ENCODE measurements at places on chromosomes 12 and 14. TPM values are rescaled to one million over a fixed set of nuclear protein-coding genes. Genes with fewer than 3 reads are reported as not detected.

GRCh38 chr14:77738559-77739250, 22.3 kb downstream of the SNW1 start:
- DNase-seq = no peak

DNA sequence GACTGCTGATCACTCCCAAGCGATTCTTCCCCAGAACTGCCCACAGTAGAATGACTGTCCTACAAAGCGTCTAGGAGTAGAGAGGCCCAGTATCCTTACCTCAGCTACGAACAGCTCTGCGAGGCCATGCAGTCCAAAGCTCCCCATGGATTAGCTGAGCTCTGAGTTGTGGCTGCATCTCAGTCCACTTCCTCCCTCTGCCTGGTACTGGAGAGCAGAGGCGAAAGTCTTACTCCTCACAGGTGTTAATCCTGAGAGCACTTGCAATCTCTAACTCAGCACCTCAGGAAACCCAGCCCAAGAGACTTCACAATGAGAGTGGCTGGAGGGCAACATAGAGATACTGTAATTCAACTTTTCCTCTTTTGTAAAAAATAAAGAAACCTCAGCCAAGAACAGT, 493.1 kb downstream of the BCAT1 start:
- no peak for DNase-seq

DNA sequence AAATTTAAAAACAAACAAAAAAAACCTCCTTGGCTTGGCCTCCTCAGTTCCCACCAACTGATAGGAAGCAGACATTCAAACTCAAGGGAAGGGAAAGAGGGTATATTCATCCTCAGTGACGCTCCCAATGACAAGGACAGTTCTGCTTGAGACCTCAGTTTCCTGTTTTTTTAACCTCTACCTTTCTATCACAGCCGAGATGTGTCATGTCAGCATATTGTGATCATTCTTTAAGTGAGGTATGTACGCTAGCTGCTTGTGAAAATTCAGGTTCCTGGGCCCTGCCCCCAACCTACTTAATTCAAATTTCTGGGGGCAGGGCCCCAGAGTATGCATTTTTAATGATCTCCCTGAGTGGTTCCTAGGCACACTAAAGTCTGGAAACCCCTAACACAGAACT, 611.9 kb upstream of the TBX3 start:
- DNase-seq = no peak

DNA sequence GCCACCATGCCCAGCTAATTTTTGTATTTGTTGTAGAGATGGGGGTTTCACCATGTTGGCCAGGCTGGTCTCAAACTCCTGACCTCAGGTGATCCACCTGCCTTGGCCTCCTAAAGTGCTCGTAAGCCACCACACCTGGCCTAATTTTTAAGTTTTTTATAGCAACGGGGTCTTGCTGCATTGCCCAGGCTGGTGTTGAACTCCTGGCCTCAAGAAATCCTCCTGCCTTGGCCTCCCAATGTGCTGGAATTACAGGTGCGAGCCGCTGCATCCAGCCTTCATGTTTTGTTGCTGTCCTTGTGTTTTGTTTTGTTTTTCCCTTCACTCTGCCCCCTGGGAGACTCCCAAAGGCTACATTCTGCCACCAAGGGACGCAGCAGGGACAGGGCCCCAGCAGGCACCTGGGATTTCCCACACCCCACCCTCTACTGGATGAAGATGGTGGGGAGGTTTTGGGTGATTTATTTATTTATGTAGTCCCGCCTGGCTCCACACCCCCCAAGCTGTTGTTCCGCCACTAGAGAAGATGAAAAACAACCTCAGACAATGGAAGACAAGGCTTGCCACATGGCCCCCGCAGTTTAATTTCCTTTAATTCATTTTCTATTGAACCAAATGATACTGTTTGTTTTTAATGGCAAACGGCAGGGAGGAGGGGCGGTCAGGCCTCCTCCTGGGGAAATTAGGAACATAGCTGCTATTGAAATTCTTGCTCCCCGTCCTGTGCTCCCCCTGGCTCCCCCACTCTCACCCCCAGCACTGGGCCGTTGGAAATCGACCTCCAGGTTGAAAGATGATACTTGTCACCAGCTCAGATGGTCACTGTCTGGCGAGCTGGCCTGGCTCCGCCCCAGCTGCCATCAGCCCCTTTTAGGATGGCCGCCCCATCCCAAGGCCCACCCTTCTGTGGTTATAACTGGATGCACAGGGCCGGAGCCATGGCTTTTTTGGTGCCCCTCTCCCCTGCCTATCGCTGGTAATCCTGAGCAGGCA, 70.3 kb downstream of the RNFT2 start:
- no peak for DNase-seq

The EPS8 gene
- 17.5 TPM for total RNA-seq

The TGM1 gene
- 1.1 TPM for total RNA-seq

- no peak for DNase-seq
These were observed 6.7 kb downstream of the CIT start for GRCh38 chr12:119870457-119870856.

- no peak for DNase-seq
These were observed 68.6 kb upstream of the FERMT2 start for GRCh38 chr14:53019406-53019805.

DNA sequence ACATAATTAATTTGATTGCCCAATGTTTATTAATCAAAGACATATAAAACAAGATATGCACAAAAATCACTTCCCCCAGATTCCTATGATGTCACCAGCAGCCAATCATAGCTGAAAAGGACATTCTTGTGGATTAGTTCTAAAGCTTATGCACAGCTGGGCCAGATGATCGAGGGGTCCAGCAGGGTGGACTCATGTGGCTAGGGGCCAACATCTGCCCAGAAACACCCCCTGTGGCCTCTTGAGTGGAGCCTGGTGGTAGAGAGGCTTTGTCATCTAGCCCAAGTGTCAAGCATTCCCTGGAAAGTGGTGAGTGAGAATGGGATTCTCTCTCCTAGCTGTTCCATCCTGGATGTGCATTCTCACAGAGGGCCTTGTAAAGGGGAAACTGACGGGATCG, 590.0 kb downstream of the BCL11B start:
- DNase-seq = no peak

The FAM186B gene
- total RNA-seq = 0.46 TPM

GRCh38 chr14:64707661-64708060, 3.4 kb downstream of the PLEKHG3 start:
- no peak for DNase-seq

DNA sequence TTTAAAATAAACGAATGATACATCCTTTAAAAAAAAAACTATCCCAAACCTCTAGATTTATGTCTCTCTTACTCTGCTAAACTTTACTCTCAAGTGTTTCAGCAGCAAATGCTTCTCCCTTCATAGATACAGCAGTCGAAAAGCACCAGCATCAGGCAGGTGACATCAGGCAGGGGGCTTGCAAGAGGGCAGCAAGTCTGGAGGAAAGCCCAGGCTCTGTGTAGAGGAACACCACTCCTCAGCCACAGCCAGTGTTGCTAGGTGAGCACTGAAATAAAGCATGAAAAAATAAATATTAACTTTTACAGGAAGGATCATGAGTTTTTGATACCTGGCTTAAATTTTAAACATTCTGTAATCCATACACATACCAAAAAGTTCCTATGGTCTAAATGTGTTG, 419.4 kb downstream of the GALC start:
- no peak for DNase-seq

The DDN gene
- 0.78 TPM for total RNA-seq

DNA sequence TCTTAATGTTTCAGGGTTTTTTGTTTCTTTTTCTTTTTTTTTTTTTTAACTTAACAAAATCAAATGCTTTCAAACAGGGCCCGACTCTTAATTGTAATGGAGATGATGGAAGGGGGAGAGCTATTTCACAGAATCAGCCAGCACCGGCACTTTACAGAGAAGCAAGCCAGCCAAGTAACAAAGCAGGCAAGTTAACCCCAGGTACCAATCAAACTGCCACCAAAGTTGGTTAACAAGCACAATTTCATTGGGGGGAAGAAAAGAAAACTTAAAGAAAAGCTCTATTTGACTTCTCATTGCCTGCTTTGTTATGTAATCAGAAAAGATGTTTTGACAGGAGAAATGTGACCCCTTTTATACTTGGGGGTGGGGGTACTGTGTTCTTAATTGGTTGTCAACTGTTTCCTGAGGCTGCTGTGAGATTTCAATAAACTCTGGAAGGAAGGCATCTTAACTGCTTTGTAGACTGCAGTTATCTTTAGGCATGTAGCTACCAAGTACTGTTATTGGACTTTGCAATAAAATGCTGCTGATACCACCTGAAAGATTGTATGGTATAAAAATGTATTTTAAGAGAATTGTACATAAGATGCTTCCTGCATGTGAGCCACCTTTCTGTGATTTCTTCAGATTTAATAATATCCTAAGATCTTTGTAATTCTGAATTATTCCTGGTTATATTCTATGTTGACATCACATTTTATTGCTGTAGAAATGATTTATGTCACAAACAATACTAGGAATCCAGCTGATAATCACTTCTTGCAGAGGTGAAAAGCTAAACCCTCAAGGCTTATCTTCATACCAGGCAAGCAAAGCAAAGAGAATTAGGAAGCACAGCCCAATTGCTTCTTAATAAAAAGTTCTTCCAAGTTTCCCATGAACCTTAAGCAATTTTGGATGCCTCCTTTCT, 26.9 kb downstream of the MAPKAPK5 start:
- DNase-seq = no peak

The DAO gene
- not detected for total RNA-seq

GRCh38 chr12:109346920-109347319, 780 bp upstream of the MYO1H start:
- DNase-seq = no peak

- no peak for DNase-seq
These were observed 14.4 kb upstream of the SERPINA10 start for GRCh38 chr14:94307410-94307992.

- no peak for DNase-seq
These were observed 69.4 kb upstream of the NUDT4 start for GRCh38 chr12:93308281-93308680.

- DNase-seq = no peak
These were observed 122.5 kb downstream of the SNAPC1 start for GRCh38 chr14:61884711-61885110.

The SMIM41 gene
- total RNA-seq = 0.35 TPM

The TPPP2 gene
- 0.81 TPM for total RNA-seq

DNA sequence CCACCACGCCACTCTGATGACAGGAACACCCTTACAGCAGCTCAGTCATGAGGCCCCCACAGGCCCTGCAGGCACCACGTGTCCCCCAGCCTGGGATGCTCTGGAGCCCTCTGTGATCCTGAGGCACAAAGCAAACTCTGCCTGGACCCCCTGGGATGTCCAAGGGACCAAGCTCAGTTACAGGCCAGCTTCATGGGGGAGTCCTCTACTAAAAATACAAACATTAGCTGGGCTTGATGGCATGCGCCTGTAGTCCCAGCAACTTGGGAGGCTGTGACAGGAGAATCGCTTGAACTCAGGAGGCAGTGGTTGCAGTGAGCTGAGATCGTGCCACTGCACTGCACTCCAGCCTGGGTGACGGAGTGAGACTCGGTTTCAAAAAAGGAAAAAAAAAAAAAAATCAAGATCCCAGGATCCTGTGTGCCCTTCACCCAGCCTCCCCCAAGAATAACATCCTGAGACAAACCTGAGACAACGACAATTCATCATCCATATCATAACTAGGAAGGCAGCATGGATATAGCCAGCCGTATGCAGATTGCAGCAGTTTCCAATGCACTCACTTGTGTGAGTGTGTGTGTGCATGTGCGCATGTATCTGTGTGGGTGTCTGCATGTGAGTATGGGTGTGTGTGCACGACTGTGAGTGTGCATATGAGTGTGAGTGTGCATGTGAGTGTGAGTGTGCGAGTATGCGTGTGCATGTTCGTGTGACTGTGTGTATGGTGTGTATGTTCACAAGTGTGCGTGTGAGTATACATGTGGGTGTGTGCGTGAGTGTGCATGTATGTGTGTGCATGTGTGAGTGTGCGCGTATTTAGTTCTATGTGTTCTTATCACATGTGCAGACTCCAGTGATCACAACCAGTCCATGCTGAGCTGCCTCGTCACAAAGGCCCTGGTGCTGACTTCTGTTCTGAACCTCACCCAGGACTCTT, 52.1 kb downstream of the NCOR2 start:
- DNase-seq = no peak

DNA sequence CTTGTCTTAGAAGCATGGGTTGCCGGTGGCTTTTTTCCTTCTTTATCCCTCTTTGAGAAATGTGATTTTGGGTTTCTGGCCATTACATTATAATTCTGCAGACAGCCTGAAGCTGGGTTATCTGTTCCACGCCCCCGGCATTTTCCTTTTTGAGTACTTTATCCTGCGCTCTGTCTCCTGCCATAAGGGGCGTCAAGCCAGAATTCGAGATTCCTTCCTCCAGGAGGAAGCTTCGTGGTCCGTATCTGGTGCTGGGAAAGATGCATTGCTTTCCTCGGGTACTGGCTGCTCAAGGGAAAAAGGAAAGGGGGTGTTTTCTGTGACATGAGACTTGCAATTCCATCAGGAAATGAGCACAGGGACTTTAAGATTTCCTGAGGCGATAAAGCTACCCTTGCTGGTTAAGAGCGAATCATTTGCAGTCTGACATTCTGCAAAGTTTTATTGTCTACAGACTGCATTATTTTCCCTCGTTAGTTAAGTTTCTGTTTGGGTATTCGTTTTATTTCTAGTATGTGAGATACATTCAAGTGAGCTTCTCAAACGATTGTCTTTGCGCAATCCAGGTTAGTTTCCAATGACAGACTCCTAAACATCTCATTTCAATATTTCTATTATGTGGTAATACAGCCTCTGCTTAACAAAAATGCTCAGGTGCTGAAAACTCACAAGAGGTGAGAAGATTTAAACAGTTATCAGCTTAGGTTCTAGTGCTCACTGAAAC, 694 bp downstream of the AKAP5 start:
- no peak for DNase-seq

DNA sequence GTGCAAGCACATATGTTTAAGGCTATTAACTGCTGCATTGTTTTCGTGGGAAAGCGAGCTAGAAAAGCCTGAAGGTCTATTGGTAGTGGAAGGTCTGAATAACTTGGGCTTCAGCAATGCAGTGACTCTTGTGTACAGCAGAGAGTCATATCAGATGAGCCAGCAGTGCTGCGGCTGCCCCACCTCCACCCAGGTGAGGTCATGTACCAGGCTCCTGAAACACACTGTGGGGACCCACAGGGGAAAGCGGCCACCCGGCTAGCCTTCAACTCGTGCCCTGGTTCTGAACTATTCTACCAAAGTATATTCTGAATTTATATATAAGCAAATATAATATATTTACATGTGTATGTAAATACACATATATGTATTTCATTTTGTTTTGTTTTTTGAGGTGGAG, 12.7 kb upstream of the RAN start:
- no peak for DNase-seq

The MMP19 gene
- 3.4 TPM for total RNA-seq

DNA sequence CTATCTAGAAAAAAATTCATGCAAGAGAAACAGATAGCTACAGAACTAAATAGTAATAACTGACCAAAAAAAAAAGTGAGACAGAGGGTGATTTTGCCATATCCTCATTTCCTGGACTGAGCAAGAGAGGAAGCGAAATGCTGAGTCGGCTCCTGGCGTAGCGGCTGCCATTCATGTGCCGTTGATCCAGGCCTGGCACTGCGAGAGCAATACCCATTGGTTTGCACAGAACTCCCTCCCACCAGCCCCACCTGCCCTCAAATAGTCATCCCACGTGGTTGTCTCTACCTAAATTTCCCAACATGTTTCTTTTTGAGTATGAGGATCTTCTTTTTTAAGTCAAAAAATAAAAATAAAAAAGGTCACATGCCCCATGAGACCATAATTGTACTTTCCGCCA, 9.4 kb upstream of the WNT5B start:
- peak; percentile 80 for DNase-seq
